Natural killer cell treated with Interleukin-12 subunit alpha and Interleukin-12 subunit beta and Interleukin-15 and Interleukin-18, amount 100 ng/mL, for 72 hours (primary cell): ENCODE measurements at places on chromosomes 16 and 17. TPM values are rescaled to one million over a fixed set of nuclear protein-coding genes. Genes with fewer than 3 reads are reported as not detected.

EVI2B gene
- total RNA-seq: 28.0 TPM

PPP1R27 gene
- total RNA-seq: not detected

SULT1A3 gene
- 19.1 TPM for total RNA-seq

STAT5A gene
- total RNA-seq: 187 TPM

BAIAP3 gene
- 0.31 TPM for total RNA-seq

ACSM5 gene
- not detected for total RNA-seq

NATD1 gene
- total RNA-seq: 1.9 TPM

GRCh38 chr16:55938126-55938525, 63.0 kb upstream of the CES5A start:
- peaks cover 58% of the 10 kb centered on the region for H3K27me3 ChIP-seq
- DNase-seq: no peak
- H3K27ac ChIP-seq: no peak overlapping the region
- H3K36me3 ChIP-seq: no peaks in the 10 kb centered on the region

DNA sequence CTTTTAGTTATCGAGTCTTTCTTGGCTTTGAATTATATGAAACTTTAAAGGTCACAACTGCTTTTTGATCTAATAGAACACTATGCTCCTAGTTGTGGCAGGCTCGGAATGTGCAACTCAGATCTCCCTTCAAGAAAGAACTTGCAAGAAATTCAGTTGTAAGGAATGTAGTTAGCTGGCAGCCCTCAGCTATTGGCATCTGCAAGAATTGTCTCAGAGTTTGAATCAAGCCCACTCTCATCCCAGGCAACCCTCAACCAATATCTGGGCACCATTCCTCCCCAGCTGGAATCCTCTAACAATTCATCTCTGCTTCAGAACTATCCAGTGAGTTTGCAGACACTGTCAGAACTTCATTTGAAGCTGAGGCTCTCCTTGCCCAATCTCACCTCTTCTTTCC, 447.2 kb downstream of the KIF2B start:
- no peaks in the 10 kb centered on the region for H3K27me3 ChIP-seq
- no peak for DNase-seq
- no peak overlapping the region for H3K27ac ChIP-seq
- H3K4me1 ChIP-seq: no peaks in the 10 kb centered on the region

GRCh38 chr16:901715-902601, 68.8 kb downstream of the LMF1 start:
- no peak overlapping the region for H3K4me3 ChIP-seq
- DNase-seq: no peak
- H3K36me3 ChIP-seq: peaks cover 12% of the 10 kb centered on the region
- H3K4me1 ChIP-seq: no peaks in the 10 kb centered on the region
- no peak overlapping the region for H3K27ac ChIP-seq
- H3K27me3 ChIP-seq: no peaks in the 10 kb centered on the region

DNA sequence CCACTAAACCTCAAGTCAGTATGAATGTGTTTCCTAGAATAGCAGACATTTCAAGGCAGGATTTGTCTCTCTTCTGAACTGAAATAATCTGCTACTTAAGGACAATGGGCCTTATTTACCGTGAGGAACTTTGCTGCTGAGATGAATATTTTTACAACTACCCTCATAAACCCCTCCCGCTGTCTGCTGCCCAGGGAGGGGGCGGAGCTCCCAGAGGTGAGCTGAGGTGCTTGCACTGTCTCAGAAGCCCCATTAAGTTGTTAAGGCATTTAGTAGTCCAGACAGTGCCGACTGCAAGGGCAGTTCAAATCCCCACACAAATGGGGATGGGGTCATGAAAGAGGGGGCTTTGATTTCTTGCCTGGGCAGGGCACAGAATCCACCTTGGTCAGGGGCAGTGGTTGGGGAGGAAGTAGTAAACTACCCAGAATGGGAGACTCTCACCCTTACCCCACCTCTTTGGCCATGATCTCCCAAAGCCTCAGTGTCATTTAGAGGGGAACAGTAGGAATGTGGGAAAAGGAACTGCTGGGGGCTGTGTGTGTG, 19.2 kb downstream of the HNF1B start:
- H3K4me3 ChIP-seq: no peak overlapping the region
- H3K4me1 ChIP-seq: no peaks in the 10 kb centered on the region
- H3K27me3 ChIP-seq: peaks cover 8% of the 10 kb centered on the region
- no peaks in the 10 kb centered on the region for H3K36me3 ChIP-seq
- no peak overlapping the region for H3K27ac ChIP-seq

DNA sequence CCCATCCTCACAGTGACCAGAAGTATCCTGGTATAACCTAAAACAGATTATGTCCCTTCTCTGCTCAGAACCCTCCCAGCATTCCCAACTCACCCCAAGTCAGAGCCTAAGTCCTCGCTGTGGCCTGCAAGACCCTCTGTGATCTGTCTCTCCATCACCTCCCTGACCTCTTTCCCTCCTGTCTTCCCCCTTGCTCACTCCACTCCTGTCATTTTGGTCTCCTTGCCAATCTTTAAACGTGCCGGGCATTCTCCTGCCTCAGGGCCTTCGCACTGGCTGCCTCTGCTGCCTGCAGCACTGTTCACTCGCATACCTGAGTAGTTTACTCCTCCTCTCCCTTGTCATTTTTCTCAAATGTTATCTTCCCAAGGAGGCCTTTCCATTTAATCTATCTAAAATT, 97.7 kb downstream of the GSG1L start:
- H3K36me3 ChIP-seq: no peaks in the 10 kb centered on the region
- no peak overlapping the region for H3K4me3 ChIP-seq
- no peaks in the 10 kb centered on the region for H3K4me1 ChIP-seq
- no peak overlapping the region for H3K27ac ChIP-seq

DNA sequence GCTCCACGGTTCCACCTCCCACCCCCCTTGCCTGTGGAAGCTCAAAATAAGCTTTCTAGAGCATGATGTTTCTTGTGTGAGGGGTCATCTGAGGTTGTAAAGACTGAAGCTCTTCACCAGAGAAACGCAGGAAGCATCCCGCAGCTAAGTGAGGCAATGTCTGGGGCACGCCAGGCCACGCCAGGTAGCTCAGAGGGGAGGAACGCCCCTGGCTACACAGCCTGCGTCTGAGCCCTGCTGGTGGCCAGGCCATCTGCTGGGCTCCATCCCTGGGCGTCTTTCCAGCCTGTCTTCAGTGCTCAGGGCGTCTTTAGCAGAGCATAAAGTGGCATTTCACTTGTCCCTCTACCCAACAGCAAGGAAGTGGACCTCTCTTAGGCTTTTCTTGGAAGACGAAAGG, 15.2 kb downstream of the SOCS3 start:
- peak; percentile 37 for DNase-seq
- no peaks in the 10 kb centered on the region for H3K36me3 ChIP-seq
- H3K4me3 ChIP-seq: no peak overlapping the region

DNA sequence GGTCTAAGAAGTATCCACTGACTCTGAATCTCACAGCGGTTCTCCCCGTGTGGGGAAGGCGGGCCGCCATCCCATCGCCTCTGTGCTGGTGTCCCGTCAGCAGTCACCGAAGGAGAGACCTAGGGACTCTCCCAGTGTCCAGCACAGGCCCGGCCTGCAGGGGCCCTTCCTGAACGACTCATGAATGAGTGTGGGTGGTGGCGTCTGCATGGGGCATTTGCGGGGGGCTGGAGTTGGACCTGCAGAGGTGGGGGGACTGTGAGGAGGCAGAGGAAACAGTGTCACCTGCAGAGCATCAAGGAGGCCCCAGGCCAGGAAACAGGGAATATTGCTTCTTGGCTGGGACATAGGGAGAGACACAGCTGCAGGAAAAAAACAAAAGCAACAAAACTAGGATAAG, 10.3 kb downstream of the KCNG4 start:
- H3K4me3 ChIP-seq: no peak overlapping the region
- no peak for DNase-seq
- no peak overlapping the region for H3K27ac ChIP-seq
- H3K4me1 ChIP-seq: no peaks in the 10 kb centered on the region

- no peak overlapping the region for H3K27ac ChIP-seq
- H3K4me1 ChIP-seq: peaks cover 13% of the 10 kb centered on the region
- no peak overlapping the region for H3K4me3 ChIP-seq
- no peak for DNase-seq
- no peaks in the 10 kb centered on the region for H3K27me3 ChIP-seq
Observed at GRCh38 chr17:4304417-4305027, 40.7 kb upstream of the ANKFY1 start.

DNA sequence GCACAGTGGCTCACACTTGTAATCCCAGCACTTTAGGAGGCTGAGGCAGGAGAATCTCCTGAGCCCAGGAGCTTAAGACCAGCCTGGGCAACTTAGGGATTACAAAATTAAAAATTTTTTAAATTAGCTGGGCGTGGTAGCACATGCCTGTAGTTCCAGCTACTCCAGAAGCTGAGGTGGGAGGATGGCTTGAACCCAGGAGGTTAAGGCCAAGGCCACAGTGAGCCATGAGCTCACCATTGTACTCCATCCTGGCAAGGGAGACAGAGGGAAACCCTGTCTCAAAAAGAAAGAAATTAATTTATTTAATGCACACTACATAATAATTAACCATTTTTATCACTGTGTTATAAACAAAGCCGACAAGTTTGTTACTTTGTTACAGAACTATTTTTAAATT, 131.1 kb upstream of the TMEM97 start:
- H3K4me1 ChIP-seq: no peaks in the 10 kb centered on the region
- H3K36me3 ChIP-seq: peaks cover 15% of the 10 kb centered on the region
- no peak for DNase-seq
- no peak overlapping the region for H3K27ac ChIP-seq
- no peak overlapping the region for H3K4me3 ChIP-seq

- no peak for DNase-seq
- H3K27me3 ChIP-seq: no peaks in the 10 kb centered on the region
- peak overlapping the region; percentile 94 for H3K27ac ChIP-seq
Observed at GRCh38 chr17:31490019-31490650, 98.7 kb downstream of the RAB11FIP4 start.

GRCh38 chr17:42678951-42679491, 2.2 kb upstream of the PLEKHH3 start:
- H3K27me3 ChIP-seq: peaks cover 33% of the 10 kb centered on the region
- DNase-seq: no peak
- H3K36me3 ChIP-seq: no peaks in the 10 kb centered on the region
- H3K4me3 ChIP-seq: peak overlapping the region; percentile 92
- peak overlapping the region; percentile 31 for H3K27ac ChIP-seq
